ENCODE measurements at places on chromosomes 13 and 19.

GRCh38 chr13:94968040-94968756, 255.9 kb upstream of the SOX21 start:
- DNase-seq, result peak; percentile 8

DNA sequence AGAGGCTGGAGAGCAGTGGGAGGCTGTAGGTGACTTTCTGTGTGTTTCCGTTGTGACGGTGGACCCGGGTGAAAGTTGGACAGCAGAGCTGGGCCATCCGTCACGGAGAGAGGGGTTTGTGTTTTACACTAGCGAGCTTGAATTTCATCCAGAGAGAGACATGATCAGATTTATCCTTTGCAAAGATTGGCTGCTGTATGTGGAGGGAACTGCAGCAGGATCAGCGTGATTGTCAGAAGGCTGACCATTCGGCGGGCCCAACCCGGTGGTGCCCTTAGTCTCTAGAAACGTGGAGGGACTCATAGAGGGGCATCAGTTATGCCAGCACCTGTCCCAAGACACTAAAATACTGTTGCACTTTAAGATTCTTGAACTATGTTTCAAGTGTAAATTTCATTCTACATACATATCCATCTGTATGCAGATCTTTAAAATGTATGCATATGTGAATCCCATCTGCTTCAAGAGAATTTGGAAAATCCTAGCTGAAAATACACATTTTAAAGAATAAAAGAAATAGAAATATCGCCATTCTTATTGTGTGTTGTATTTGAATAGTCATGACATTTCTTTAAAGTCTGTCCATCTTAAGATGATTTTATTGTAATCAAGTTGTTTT, 7.0 kb downstream of the FAM124A start:
- no peak for DNase-seq

- DNase-seq, result no peak
Observed at GRCh38 chr13:51967482-51968446, 43.5 kb downstream of the ATP7B start.

DNA sequence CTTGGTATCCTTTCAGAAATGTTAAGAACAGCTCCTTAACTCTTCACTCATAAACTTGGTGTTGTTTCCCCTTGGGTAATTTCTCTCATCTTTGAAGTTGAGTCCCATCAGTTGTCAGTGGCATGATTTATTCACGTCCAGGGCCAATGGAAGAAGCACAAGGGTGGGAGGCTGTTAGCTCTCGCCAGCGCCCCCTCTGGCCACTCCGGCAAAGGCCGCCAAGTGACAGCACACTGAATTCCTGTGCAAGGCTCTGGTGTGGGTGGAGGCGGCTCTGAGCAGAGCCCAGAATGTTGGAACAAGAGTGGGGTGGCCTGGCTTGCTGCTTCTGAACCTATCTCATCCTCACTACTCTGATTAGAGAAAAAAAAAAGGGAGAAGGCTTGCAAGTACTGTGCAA, 13.1 kb upstream of the MEDAG start:
- no peak for DNase-seq

DNA sequence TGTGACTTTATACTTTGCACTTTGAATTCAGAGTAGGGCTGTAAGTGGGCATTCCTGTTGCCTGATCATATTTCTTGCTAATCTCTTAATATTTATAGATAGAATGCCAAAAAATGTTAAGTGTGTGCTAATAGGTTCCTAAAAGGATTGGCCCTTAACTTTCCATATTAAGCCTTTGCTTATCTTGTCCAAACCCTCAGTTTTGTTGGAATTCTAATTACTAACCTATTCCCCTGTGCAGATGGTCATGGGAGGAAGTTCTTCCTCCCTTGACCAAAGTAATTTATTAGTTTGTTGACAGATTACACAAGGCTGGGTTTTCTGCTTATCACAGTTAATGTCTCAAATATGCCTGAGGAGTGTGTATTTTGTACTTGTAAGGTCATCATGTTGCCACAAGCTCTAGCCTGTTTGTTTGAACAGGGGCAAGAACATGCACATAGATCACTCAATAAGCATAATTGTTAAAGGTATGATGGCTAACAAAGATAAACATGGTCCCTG, 541.1 kb upstream of the SPRY2 start:
- DNase-seq, result no peak

DNA sequence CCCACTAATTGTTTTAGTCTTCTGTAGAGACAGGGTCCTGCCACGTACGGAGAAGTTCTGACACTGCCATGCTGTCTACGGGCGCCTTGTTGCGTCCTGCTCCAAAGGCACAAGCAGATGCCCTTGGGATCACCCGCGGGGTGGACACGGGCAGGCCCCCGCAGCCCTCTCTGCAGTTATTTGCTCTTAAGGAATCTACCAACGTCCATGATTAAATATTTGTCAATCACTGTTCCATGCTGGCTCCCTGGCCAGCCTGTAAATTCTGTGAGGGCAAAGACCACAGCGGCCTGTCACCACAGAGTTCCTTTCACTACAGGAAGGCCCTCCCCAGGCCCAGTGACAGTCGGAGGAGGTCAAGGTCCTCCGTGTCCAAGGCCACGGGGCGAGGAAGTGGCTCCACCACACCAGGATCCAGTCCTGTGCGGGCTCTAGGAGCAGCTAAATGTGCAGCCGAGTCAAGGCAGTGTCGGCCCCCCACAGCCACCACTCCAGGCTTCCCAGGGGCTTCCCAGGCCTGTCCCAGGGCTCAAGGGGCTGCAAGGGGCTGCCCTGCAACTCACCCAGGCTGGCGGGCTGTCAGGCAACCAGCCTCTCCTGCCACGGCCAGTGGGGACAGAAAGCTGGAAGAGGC, 2.1 kb downstream of the RNF126 start:
- no peak for DNase-seq

GRCh38 chr13:27018344-27018861, 153.2 kb downstream of the USP12 start:
- DNase-seq, result no peak

DNA sequence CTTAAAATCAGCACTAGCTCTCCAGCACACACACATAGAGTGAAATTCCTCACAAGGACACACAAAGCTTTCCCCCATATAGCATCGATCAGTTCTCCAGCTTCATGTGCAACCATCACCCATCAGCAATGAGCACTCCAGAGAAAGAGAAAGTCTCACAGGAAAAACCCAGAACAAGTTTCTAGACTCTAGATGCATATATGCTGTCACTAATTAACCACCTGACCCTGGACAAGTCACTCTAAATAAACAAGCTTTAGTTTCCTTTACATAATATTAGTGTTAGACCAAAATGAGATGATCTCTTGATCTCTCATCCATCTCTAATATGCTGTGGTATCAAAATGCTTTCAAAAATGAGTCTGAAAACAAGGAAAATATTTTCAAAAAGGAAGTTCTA, 81.2 kb downstream of the TBC1D4 start:
- no peak for DNase-seq

- no peak for DNase-seq
Observed at GRCh38 chr19:35692010-35692409, 12.3 kb upstream of the ZBTB32 start.

DNA sequence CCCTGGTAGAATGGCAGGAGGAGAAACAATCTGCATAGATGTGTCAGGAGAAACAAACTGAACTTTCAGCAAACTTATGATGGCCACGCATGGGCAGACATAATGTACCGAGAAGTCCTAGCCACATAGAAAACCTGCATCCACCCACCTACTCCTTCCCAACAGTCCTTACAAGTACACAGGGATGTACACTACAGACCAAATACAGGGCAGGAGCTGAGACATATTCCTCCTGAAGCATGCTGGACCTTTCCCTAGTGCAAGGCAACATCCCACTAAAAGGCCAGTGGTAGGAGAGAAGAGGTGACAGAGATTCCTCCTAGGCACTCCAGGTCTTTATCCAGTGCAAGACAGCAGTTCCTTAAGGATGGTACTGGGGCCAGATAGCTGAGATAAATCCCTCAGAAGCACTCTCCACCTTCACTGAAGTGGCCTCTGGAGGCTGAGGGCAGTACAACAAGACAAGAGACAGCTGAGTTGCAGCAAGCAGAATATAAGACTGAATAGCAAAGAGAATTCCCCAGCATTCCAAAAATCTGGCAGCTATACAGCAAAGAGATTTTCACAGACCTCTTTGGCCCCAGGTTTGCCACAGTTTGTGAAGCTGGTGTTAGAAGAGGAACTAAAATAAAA, 18.3 kb downstream of the VWA8 start:
- DNase-seq, result no peak

DNA sequence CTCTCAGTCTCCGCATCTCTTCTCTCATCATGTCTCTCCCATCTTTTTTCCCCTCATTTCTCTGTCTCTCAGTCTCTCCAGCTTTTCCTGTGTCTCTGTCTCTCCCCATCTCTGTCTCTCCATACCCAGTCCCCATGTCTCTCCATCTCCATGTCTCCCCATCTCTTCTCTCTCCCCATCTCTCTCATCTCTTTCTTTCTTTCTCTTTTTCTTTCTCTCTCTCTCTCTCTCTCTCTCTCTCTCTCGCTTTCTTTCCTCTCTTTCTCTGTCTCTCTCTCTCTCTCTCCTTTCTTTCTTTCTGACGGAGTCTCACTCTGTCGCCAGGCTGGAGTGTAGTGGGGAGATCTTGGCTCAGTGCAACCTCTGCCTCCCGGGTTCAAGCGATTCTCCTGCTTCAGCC, 12.6 kb upstream of the NFIX start:
- DNase-seq, result no peak

- no peak for DNase-seq
Observed at GRCh38 chr19:40245506-40246128, 19.1 kb upstream of the CCNP start.

GRCh38 chr19:34104557-34104956, 67.7 kb upstream of the LSM14A start:
- no peak for DNase-seq

- no peak for DNase-seq
Observed at GRCh38 chr13:76663592-76664335, 222.4 kb downstream of the KCTD12 start.

DNA sequence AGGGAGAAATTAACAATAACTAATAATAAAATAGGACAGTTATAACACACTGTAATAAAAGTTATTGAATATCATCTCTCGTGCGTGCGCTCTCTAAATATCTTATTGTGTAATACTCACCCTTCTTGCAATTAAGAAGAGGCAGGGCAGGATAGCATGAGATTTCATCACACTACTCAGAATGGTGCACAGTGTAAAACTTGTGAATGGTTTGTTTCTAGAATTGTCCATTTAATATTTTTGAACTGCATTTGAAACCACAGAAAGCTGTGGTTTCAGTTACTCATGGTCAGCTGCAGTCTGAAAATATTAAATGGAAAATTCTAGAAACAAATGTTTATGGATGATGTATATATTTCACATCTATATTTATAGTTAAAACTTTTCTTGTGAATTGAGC, 161.1 kb downstream of the DCT start:
- DNase-seq, result no peak

GRCh38 chr19:49637821-49638738, 1.9 kb downstream of the RRAS start:
- DNase-seq, result no peak

- DNase-seq, result no peak
Observed at GRCh38 chr13:20043207-20043925, 84.8 kb downstream of the ZMYM2 start.

GRCh38 chr19:32246006-32246405, 99.4 kb upstream of the ZNF507 start:
- no peak for DNase-seq

DNA sequence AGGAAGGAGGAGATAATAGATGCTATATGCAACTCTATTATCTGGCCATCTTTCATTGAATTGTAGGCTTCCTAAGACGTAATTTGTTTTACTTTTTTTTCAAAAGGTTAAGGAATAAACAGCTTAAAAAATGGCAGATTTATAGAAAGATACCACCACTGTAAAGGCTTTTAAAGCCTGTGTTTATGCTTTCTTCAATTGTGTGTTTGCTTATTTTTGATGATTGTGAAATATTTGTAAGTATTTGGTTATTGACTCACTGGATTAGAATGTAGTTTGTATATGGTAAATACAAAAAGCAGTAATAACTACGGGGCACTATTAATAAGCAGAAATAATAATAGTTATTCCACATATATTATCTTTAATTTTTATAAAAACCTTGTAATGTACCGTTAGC, 437.9 kb downstream of the KLF5 start:
- DNase-seq, result no peak

GRCh38 chr13:102933122-102933521, 87.3 kb downstream of the ERCC5 start:
- no peak for DNase-seq

GRCh38 chr19:57377498-57378146, 12.0 kb upstream of the ZNF548 start:
- no peak for DNase-seq

GRCh38 chr13:40028446-40028845, 373.0 kb downstream of the COG6 start:
- DNase-seq, result no peak

DNA sequence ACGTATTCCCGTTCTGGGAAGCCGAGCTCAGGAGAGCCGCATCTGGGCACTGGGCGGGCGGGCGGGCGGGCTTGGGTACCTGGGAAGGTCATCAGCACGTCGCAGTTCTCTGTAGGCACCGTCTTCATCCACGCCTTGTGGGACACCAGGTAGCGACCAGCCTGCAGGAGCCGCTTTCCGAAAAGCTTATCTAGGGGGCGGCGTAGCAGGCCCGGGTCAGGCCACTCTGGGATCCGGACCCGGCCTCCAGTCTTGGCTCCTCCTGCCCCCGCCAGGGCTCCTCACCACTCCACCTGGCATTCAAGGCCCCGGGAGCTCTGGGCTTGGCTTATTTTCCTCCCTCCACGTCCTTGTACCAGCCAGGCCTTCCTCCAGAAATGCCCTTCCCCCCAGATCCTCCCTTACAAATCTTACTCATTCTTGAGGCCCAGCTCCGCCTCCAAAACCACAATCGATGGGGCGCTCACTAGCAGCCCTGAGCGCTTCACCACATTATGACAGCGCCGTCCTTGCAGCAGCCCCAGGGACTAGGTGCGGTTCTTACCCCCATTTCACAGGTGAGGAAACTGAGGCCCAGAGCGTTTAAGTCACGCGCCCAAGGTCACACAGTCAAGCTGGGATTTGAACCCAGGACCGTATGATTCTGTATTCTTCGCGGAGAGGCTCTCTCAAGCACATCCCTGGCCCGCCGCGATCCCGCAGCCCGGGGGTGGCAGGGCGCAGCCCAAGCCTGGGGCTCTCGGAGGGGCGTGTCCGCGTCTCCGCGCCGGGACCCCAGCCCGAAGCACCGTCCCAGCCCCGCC, 843 bp downstream of the ANO8 start:
- DNase-seq, result peak; percentile 74

DNA sequence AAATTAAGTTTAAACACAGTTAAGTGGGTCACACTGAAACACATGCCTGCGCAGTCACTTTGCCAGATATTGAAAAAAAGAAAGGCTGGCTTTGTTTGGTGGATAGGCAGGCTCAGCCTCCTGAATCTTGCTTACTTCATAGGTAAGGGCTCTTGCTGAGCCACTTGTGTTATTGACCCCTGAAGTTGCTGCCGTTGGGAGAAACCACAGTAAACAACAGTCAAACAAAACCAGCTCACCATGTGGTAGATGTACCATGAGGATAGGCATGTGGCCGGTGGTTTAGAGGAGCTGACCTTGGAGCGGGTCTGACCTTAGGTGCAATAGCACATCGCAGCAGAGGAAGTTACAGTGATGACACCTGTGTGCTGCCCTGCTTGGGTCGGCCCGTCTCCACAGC, 52.2 kb downstream of the SPATA13 start:
- no peak for DNase-seq

- no peak for DNase-seq
Observed at GRCh38 chr19:29964171-29964570, 22.1 kb downstream of the URI1 start.

- no peak for DNase-seq
Observed at GRCh38 chr13:80164462-80164861, 176.5 kb downstream of the SPRY2 start.

All from GM12892 (cell line).